ENCODE measurements at places on chromosomes 3 and 15.

DNA sequence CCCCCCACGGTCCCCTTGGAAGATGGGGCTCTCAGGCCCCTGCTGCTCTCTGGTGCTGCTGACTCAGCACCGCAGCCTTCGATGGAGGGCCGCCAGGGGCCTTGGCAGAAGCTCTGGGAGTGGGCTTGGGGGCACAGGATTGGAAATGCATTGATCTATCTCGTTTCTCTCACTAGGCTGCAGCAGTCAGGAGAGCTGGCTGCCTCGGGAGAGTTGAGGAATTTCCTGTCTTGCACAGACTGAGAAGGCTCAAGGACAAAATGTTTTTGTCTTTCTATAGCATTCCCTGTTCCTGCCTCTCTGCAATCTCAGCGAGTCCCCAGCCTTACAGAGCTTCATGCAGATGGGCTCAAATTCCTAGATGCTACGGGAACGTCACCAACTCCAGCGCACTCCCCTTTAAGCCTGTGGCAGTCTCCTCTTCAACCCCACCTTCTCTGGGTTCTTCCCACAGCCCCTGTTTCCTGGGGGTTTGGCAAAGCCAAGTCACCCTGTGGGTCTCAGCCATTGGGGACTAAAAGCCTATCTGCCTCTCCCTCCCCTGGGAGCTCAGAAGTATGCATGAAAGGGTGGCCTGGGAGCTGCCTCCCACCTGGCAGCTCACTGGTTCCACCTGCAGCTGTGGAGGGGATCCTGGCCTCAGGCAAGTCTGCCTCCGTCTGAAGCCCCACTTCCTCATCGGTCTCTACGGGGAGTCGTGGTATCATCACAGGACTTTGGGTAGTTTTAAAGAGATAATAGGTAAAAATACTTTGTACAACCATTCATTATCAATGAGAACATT, 127.4 kb upstream of the HACD2 start:
- DNase-seq: no peak

DNA sequence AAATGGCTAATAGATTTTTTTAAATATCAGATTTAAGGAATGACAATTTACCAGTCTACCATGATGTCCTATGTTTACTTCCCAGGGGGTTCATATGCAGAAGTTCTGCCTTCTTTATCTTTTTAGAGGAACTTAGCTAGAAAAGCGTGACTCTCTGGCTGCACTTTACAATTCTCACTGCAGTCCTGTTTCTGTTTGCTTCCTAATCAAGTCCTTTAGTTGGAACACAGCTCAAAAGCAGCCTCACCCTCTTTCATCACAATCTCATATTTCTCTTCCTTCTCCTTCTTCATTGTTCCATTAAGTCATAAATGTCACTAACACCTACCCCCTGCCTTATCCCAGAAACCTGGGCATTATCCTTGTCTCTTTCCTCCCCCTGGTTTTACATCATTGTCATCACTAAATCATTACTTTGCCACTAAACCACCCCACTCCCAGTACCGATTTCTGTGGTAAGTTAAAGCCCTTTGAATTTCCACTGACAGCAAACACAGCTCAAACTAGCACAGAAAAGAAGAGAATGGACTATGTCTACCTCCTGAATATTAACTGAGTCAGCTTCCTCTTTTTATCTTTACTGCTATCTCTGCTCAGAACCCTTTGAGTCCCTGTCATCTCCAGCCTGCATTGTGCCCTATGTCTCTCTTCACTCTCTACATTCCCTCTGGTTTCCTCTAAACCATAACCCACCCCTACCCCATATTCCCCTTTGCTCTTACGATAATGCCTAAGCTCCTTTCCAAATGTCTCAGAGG, 13.8 kb upstream of the PPP4R2 start:
- no peak for DNase-seq

DNA sequence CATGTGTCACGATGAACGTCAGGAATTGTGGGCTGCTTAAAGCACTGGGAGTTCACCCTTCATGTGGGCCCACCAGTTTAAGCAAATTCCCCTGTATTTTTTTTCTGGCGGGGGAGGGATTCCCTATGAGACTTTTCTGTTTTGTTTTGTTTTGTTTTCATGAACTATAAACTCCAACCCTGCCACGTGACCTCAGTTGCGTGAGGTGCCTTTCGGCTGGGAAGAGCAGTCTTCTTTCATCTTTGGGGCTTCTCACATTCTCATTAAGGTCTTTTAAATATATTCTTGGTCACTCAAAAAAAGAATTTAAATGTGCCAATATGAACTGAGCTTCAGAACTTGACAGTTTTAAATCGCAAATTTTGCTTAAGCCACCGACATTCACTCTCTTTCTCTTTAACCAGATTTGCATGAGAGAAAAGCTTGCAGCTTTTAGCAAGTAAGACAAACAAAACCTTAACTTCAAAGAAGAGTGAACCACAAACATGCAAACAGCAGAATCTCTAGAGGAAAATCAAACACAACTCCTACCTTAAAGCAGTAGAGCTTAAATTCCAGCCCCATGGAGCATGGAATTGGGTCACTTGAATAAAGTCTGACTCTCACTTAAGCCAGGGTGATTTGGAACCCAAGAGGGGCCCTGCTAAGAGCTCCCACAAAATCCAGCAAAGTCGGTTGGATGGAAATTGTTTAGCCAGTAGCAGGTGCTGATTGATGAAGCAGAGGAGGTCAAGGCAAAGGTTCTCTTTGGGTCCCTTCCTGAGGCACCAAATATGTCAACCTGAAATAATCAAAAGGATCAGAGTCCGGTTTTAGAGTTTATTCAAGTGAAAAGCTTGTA, 699.8 kb upstream of the GBE1 start:
- DNase-seq: no peak

DNA sequence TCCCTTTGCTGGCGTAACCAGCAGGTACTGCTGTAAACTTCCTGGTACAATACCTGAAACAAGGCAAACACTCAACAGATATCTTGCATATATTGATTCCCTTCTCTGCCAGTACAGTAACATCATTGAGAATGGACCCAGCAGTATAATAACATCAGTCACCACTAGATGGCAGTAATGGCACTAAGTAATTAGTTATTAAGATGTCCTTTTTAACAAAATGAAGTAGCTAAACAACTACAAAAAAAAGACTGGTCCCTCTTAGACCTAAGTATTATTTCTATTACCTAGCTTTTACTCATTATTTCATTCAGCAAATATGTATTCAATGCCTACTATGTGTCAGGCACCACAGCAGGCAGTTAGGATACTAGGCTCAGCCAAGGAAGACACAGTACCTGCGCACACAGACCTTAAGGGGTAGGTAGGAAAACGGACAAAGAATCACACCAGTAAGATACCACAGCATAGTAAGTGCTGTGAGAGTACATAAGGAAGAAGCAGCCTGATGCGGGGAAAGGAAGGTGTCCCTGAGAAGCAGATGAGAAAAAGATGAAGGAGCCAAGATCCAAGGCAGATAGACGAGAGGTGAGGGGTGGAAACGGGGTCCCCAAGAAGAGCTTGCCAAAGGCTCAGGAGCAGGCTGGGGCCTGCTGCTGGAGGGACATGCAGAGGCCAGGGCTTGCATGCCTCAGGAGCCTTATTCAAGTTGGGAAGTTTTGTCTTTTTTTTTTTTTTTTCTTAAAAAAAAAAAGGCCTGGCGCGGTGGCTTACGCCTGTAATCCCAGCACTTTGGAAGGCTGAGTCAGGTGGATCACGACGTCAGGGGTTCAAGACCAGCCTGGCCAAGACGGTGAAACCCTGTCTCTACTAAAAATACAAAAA, 102.7 kb upstream of the CHD2 start:
- DNase-seq: no peak

- no peak for DNase-seq
Observed at GRCh38 chr3:105580296-105580965, 213.7 kb downstream of the ALCAM start.

- no peak for DNase-seq
Observed at GRCh38 chr3:103033841-103034240, 599.0 kb downstream of the ZPLD1 start.

DNA sequence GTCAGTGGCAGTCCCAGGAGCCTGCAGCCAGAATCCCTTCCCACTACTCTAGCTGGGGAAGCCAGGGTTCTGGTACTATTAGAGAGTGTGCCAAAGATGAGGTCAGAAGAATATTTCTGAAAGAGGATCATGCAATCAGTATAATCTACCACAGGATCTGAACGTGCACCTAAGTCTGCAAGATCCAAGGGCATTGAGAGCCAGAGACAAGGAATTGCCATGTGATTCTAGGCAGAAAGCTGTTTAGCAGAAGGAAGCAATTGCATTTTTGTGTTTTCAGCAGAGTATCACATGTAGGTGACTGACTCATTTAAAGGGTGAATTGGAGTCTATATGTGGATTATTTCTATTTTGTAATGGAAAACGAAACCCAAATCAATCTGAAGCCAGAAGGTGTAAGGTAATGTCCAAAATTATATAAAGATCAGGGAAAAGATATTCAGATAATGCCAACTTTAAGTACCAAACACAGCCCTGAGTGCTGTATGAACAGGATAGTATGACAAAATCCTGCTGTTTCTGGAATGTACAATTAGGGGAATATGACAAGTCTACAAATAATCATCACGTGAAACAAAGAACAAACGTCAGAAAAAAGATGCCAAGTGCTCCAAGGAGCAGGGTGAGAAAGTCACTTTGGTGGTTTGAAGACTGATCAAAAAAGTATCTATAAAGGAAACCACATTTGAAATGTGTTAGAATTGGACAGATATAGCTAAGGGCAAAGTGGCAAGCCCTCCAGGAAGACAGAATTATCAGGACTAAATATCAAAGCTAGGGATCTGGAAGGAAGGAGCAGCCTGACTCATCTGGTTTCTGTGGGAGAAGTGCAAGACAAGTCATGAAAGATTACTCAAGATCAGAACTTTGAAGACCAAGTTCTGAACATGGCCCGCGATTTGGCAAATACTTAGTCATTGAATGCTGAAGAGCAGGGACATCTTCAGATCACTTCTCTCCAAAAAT, 1036.6 kb downstream of the NTRK3 start:
- DNase-seq: no peak

- no peak for DNase-seq
Observed at GRCh38 chr15:61987824-61988223, 72.4 kb downstream of the VPS13C start.

- no peak for DNase-seq
Observed at GRCh38 chr3:52352566-52352965, 36.4 kb downstream of the DNAH1 start.

DNA sequence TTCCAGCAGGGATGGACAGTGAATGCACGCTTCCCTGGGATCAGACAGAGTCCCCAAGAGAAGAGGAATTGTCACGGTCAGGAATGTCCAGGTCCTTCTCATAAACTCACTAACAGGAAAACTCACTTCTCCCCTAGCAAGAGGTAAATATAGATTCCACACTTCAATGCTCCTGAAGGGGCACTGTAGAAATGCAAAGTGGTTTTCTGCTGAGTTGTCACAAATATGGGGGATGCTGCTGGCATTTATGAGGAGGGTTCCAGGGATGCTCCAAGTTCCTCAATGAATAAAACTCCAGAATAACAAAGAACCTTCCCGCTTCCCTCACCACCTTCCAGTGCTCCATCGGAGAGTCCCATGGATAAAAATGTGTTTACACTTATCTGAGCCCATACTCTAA, 423.4 kb downstream of the MAGI1 start:
- DNase-seq: no peak

DNA sequence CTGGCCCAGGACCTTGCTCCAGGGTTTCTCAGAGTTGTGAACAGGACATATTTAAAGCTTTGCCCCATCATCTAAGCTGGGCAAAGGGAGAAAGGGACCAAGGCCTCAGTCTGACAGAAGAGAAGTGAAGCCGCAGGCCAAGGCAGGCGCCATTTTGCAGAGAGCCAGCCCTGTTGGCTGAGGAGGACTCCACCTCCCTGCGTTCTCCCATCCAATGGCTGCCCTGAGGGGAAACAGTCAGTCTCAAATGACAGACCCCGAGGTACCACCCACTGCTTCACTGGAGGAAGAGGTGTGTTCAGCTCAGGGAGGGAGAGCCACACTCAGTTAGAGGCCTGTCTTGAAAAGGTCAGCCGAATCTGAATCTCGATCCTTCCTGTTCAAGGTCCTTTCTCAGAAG, 86.1 kb downstream of the ADAMTS17 start:
- DNase-seq: no peak

- DNase-seq: no peak
Observed at GRCh38 chr3:129182390-129183185, 1.1 kb downstream of the CNBP start.

DNA sequence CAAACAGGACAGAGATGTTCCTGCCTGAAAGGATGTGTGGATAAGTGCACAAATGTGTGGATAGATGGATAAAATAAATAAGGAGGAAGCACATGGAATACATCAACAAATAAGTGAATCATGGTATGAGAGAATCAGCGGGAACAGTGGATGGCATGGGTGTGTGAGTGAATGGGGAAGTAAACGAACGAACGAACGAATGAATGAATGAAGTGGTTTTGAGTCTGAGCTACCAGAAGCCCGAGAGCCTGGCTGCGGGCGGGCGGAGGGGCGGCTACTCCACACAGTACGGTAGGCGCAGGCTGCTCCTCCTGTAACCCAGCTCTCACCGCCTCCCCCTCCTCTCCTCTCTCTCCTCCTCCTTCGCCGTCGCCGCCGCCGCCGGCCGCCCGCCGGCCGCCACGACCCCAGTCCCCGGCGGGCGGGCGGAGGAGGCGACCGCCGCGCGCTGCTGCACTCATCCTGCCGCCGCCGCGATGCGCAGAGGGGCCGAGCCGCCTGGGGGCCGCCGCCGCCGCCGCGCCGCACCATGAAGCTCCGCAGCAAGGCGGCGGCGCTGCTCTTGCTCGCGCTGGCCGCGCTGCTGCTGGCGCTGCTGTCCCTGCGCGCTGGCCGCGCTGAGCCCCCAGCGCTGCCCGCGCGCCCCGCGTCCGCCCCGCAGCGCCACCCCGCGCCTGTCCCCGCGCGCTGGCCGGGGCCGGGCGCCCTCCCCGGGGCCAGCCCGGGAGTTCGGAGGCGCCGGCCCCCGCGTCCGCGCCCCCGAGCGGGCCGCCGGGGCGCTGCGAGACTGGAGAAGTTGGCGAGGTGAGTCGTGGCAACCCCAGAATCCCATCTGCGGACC, at the start of gene GXYLT2:
Gene GXYLT2, plus strand, starts transcription at position 342 of the 841 bp plus-strand sequence. Its CDS starts 188 bp downstream, at position 530.
- DNase-seq: no peak

DNA sequence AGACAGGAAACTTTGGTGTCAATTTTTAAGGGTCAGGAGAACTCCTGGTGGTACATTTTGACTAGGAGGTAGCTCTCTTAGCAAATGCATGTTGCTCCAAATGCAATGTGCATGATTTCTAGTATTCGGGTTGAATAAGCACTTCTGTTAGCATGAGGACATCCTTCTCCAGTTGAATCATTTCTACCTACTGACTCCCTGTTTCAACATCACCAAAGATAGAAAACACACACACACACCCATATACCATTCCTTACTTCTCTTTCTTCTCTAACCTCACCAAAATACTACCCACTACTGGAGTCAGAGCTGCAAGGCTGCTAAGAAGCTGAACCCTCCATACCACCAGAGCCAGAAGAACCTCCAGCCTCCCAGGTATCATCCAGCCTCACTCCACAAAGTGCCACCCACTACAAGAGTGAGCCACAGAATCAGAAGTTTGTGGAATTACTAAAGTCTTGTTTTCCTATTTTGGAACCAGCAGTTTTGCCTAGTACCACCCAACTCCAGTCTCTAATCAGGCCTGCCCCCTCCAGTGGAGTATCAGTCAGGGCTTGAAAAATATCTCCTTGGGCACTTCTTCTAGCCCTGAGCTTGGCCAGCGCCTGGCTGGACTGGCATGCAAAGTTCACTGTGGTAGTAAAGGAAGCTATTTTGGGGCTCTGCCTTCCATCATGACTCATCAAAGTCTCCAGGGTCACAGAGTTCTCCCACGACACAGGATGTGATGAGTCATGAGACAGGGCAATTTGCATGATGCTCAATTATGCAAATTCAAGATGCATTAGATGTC, 110.3 kb downstream of the CYP19A1 start:
- DNase-seq: no peak
